ENCODE measurements at places on chromosomes 3 and 15. TPM values are rescaled to one million over a fixed set of nuclear protein-coding genes. Genes with fewer than 3 reads are reported as not detected.
A peak's percentile ranks its signal among the peaks of the same experiment; 100 is the strongest.

Gene FES
- 9.7 TPM for total RNA-seq

Gene ZNF774
- 1.1 TPM for total RNA-seq

- no peak overlapping the region for H3K4me3 ChIP-seq
- H3K27me3 ChIP-seq = no peaks in the 10 kb centered on the region
- H3K27ac ChIP-seq = no peak overlapping the region
- H3K36me3 ChIP-seq = no peaks in the 10 kb centered on the region
- H3K4me1 ChIP-seq = no peaks in the 10 kb centered on the region
Measured at GRCh38 chr3:36434687-36435426, 54.6 kb downstream of the STAC start.

DNA sequence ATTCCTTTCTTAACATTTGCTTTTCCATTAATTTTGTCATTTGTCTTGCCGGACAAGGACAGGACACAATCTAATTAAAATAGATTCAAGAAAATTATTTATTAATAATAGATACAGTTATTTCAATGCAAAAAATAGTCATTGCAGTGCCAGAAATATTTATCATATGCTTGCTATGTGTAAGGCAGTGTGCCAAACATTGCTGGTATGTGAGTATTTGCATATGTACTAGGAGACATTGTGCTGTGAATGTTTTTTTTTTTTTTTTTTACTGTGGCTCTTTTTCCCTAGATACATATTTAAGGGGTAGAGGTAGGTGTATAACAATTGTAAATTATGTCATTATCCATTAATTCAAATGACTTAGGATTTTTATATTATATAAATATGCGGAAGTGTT lies 23.3 kb downstream of the SPRED1 start:
- H3K4me1 ChIP-seq = peaks cover 4% of the 10 kb centered on the region
- H3K27ac ChIP-seq = no peak overlapping the region
- DNase-seq = peak; percentile 79
- no peaks in the 10 kb centered on the region for H3K27me3 ChIP-seq

Gene MYRIP
- total RNA-seq = not detected

GRCh38 chr3:4615750-4616149 lies 122.6 kb downstream of the ITPR1 start:
- H3K36me3 ChIP-seq = no peaks in the 10 kb centered on the region
- no peak overlapping the region for H3K27ac ChIP-seq
- H3K4me1 ChIP-seq = no peaks in the 10 kb centered on the region
- H3K4me3 ChIP-seq = no peak overlapping the region

GRCh38 chr3:125057186-125057850 lies 1.5 kb upstream of the HEG1 start:
- DNase-seq = peak; percentile 93
- H3K27ac ChIP-seq = peak overlapping the region; percentile 77
- no peak overlapping the region for H3K4me3 ChIP-seq
- peaks cover 2% of the 10 kb centered on the region for H3K36me3 ChIP-seq
- H3K4me1 ChIP-seq = peaks cover 38% of the 10 kb centered on the region
- H3K27me3 ChIP-seq = no peaks in the 10 kb centered on the region

DNA sequence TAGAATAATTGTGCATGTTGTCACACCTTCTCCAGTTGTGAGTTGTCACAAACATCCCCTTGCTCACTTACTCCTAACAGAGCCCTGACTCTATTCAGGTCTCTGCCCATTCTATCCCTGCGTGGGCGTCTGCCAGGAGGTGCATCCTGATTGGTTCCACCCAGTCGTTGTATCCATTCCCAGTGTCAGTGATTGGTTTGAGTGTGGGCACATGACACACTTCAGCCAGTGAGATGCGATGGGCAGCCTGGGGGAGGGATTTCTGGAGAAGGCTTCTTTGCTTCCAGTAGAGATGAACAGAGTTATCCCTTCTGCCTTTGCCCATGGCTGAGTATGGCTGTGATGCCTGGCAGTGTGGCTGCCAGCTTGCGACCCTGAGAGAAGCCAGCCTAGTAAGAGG lies 18.7 kb downstream of the PXYLP1 start:
- no peaks in the 10 kb centered on the region for H3K27me3 ChIP-seq
- no peak overlapping the region for H3K4me3 ChIP-seq
- DNase-seq = no peak
- no peak overlapping the region for H3K27ac ChIP-seq

- DNase-seq = no peak
- no peak overlapping the region for H3K27ac ChIP-seq
- H3K4me1 ChIP-seq = peaks cover 6% of the 10 kb centered on the region
Measured at GRCh38 chr3:126535636-126536035, 11.7 kb downstream of the CHST13 start.

Gene GOLGA6A
- total RNA-seq = not detected

Gene TAGLN3
- 3.2 TPM for total RNA-seq

Gene THBS1
- total RNA-seq = 3,217 TPM

DNA sequence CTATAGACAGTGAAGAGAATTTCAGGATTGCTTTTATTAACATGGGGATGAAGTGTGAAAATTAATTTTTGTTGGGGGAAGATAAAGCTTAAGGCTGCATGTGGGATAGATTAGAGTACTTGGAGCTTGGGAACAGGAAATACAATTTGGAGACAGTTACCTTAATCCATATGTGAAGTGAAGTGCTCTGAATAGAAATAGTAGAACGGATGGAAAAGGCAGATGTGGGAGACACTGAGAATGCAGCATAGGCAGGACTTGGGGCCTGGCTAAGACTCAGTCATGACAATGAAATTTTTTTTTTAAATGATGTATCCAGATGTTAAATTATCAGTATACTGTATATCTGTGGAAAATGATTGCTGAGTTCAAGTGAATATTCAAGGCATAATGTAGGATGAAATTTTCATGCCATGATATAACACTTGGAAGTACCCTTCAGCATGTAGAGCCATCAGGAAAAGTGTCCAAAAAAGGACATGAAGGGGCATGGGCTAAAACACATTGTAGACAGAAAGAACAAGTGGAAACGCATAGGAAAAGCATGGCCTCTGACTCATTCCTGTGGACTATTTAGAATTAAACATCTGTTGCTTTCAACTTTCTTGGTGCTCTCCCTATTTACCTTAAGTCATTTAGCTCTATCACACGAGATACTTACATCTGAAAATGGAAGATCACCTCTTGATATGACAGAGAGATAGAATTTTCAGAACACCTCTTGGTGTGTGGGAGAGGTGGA lies 134.8 kb downstream of the RBMS3 start:
- no peaks in the 10 kb centered on the region for H3K4me1 ChIP-seq

GRCh38 chr3:146899171-146899570 lies 294.0 kb upstream of the PLSCR5 start:
- H3K36me3 ChIP-seq = no peaks in the 10 kb centered on the region
- H3K4me3 ChIP-seq = no peak overlapping the region
- H3K27ac ChIP-seq = no peak overlapping the region
- H3K27me3 ChIP-seq = no peaks in the 10 kb centered on the region
- no peak for DNase-seq
- no peaks in the 10 kb centered on the region for H3K4me1 ChIP-seq

Gene SPTSSB
- not detected for total RNA-seq

Data from IMR-90 (cell line).